ENCODE measurements at places on chromosomes 4 and X.

DNA sequence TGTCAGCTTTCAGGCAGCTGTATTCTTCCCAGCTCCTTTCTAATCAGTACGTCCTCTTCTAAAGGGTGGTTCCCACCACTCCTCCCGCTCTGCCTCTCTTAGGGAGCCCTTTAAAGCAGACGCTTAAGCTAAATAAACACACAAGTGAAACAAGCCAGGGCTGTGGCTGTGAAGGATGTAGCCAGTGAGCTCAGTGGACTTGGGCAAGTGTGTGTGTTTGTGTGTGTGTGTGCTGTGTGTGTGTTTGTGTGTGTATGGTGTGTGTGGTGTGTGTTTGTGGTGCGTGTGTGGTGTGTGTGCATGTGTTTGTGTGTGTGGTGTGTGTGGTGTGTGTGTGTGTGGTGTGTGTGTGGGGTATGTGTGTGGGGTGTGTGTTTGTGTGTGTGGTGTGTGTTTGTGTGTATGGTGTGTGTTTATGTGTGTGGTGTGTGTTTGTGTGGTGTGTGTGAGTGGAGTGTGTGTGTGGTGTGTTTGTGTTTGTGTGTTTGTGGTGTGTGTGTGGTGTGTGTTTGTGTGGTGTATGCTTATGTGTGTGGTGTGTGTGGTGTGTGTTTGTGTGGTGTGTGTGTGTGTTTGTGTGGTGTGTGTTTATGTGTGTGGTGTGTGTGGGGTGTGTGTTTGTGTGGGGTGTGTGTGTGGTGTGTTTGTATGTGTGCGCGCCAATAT, 283.3 kb downstream of the PTTG2 start:
- no peak for DNase-seq

GRCh38 chr4:163878336-163879121, 384.0 kb downstream of the TMA16 start:
- no peak for DNase-seq

DNA sequence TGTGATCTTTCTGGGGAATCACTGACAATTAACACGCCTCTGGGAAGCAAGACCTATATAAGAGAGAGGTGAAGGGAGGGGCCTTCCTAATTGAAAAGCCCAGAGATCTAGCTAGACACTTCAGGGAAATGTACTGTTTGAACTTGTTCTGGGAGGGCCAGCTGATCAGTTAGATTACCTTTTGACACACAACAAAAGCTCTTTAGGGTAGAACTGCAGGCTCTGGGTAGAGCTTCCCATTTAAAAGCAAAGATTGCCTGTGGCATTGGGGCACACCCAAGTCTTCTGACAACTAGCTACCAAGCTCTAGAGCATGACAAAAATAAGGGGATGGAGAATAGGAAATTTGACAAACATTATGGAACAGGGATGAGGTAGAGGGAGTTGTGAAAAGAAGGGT, 26.3 kb downstream of the AREG start:
- DNase-seq = no peak

DNA sequence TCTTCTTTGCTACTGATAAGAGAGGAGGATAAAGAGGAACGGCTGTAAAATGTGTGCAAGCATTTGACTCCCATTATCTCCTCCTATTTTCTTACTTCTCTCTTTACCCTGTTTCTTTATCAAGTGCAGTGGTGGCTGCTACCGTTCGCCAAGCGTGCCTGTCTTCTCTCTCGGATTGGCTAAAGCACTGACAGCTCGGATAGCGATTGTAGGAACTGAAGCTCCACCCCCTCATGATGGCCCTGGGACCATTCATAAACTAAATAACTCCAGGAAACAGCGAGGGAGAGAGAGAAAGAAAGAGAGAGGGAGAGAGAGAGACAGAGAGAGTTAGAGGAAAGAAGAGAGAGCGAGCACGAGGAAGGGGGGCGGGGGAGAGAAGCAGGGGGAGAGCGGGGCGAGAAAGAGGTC, 305 bp upstream of the MAB21L2 start:
- DNase-seq = peak; percentile 82

DNA sequence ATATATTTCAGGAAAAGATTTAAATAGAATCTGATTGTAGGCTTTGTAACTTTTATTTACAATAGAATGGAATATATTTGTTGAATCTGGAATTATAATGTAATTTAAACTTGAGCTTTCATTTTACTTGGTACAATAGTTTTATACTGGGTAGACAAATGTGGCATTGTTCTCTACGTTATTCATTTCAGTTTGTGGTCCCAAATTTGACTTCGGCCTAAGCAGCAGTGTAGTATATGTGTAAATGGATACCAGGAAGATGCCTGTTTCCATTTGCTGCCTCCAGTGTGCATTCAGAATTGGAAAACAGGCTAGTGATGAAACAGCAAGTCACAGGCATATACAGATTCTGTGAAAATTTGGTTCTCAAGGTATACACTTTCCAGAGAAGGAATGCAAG, 77.8 kb downstream of the CLDN22 start:
- DNase-seq = no peak

- no peak for DNase-seq
Measured at GRCh38 chr4:182825003-182825402, 92.2 kb downstream of the DCTD start.

GRCh38 chr4:185463541-185463940, 8.0 kb downstream of the CCDC110 start:
- DNase-seq = no peak

GRCh38 chrX:23784470-23785331, 1.7 kb downstream of the SAT1 start:
- DNase-seq = peak; percentile 20

- no peak for DNase-seq
Measured at GRCh38 chrX:25618248-25618647, 519.9 kb upstream of the MAGEB18 start.

GRCh38 chrX:3529466-3530010, 183.1 kb upstream of the MXRA5 start:
- no peak for DNase-seq

GRCh38 chr4:113953888-113954287, 25.6 kb downstream of the ARSJ start:
- DNase-seq = no peak

- no peak for DNase-seq
Measured at GRCh38 chr4:1418494-1419285, 12.4 kb upstream of the NKX1-1 start.

DNA sequence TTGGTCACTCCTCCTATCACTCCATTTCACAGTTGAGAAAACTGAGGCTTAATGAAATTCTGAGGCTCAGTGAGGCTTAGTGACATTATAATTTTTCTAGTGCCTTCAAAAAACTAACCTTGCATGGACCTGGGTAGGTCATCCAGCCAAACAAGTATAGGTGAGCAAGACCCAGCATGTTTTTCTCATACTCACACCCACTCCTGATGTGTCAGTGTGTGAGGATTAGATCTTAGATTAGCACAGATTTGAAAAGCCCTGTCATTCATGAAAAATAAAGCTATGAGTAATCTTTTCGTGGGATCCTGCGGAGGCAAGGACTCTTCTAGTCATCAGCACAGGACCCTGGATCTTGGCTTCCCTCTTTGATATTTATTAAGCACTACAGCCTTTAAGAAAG, 146.7 kb downstream of the CHIC2 start:
- peak; percentile 27 for DNase-seq

DNA sequence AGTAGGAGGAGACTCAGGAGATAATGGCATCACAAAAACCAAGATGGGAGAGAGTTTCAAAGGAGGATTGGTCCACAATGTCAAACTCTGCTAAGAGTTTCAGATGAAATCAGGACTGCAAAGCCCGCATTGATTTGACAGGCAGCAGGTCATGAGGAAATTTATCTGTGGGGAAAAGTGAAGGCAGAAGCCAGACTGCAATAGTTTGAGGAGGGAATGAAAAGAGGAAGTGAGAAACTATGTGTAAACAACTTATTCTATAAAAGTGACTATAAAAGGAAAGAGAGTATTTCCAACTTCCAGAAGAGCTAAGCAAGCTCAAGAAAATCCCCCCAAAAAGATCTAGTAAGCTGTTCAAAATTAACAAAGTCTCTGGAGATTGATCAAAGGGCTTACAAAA, 66.3 kb upstream of the DGKK start:
- no peak for DNase-seq

DNA sequence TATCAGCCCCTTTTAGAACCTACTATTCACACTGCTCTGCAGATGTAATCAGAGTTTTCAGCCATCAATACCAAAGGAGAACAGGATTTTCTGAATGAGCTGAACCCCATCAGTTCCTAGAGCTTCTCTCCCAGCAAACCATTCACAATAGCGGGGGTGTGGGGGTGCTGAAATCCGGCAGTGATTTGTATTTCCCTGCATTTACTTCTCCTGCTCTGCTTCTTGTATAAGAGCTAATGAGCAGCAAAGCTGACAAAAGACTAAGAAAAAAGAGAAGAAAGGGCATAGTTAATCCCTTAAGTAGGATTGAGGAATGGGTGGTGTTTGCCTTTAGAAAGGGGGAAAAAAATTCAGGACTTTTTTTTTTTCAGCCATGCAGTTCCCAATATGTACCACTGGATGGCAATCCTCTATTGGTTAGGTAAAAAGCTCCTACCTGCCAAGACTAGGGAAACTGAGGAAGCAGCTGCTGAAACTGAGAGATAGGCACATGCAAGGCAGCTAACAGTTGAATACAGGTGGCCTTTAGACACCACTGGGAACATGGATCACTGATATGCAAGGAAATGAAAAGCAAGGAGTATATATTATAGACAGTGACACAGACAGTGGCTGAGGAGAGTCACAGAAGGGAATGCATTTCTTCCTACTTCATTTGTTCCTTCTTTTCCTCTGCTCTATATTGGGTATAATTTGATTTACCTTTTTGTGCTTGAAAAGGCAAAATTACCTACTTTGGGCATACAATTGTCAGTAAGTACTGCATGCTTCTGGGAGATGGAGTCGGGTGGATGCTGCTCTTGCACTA, 217.9 kb downstream of the HS6ST2 start:
- DNase-seq = no peak

GRCh38 chr4:7843831-7844593, 95.6 kb downstream of the AFAP1 start:
- peak; percentile 94 for DNase-seq

DNA sequence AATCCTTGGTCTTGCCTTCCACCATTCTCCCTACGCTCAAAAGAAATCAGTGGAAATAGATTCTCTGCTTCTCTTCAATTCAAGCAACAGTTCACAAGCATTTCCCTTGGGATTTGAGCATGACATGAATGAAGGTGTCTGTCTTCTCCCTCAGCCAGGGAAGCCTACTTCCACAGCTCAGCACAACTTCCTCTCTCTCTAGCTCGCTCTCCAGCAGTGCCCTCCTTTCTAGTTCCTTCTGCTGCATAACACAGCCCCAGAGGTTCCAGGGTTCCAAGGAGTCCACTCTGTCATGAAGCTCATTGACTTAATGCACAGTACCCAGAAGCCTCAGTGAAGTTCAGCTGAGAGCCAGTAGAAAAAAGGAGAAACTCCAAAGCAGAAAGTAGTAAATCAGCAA, 81.3 kb downstream of the PLS3 start:
- DNase-seq = no peak

GRCh38 chr4:7792616-7793015, 147.0 kb downstream of the AFAP1 start:
- DNase-seq = no peak

DNA sequence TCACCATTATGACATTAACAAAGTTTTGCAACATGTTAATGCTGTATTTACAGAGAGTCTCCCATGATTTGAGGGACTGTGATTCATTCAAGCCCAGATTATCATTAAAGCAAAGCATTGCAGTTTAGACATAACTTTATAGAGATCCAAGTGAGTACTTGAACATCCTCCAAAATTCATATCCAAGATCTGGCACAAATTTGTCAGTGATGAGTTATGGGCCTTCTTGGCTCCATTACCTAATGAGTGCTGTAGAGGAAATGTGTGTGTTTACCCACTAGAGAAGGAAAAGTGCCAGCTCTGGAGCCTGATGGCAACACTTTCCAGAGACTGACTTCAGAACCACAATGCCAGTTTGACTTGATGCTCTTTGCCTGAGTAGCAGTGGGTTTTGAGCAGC, 432.3 kb downstream of the GALNTL6 start:
- DNase-seq = no peak

- no peak for DNase-seq
Measured at GRCh38 chrX:105117621-105118020, 102.9 kb downstream of the TEX13A start.

GRCh38 chr4:147362938-147363337, 118.0 kb upstream of the EDNRA start:
- DNase-seq = peak; percentile 75

GRCh38 chrX:71492231-71493065, 40.5 kb upstream of the OGT start:
- DNase-seq = peak; percentile 51

- no peak for DNase-seq
Measured at GRCh38 chr4:46386570-46386969, 3.4 kb downstream of the GABRA2 start.

GRCh38 chr4:2068198-2068470, 9.0 kb downstream of the NAT8L start:
- no peak for DNase-seq

GRCh38 chr4:76458825-76459224, 23.8 kb downstream of the SHROOM3 start:
- no peak for DNase-seq

- DNase-seq = no peak
Measured at GRCh38 chrX:65195621-65196020, 219.4 kb upstream of the ZC4H2 start.

DNA sequence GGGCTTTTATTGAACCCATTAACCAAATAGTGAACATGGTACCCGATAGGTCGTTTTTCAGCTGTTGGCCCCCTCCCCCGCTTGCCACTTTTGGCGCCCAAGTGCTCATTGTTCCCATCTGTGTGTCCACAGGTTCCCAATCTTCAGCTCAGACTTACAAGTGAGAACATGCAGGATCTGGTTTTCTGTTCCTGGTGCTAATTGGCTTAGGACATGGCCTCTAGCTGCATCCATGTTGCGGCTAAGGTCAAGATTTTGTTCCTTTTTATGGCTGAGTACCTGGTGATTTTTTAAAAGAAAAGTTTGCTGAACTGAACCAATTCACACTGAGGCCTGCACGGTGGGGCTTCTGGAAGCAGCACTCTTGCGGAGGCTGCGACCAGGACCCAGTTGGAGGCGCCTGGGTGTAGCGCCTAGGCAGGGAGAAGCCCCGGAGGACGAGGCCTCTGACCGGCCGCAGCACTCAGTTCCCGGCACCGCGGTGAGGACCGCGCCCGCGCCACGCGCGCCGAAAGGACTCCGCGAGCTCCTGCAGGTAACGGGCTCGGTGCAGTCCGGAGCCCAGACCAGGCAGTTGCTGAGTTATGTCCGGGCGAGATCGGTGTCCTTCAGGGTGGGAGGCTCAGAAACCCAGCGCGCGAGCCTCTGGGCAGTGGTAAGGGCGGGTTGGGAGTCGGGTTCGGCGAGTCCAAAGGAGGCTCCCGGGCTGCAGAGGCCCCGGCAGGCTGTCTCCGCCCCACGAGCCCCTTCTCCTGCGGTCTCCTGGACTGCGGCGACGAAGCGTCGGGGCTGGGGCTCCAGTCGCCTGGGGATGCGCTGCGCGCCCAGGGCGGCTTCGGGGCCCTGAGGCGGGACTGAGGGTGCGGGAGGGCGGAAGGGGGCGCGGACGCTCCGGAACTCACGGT, 15.8 kb upstream of the SLC25A4 start:
- DNase-seq = no peak

- DNase-seq = no peak
Measured at GRCh38 chrX:12118134-12118533, 20.1 kb upstream of the FRMPD4 start.
